ENCODE measurements at places on chromosomes 12 and 14.

DNA sequence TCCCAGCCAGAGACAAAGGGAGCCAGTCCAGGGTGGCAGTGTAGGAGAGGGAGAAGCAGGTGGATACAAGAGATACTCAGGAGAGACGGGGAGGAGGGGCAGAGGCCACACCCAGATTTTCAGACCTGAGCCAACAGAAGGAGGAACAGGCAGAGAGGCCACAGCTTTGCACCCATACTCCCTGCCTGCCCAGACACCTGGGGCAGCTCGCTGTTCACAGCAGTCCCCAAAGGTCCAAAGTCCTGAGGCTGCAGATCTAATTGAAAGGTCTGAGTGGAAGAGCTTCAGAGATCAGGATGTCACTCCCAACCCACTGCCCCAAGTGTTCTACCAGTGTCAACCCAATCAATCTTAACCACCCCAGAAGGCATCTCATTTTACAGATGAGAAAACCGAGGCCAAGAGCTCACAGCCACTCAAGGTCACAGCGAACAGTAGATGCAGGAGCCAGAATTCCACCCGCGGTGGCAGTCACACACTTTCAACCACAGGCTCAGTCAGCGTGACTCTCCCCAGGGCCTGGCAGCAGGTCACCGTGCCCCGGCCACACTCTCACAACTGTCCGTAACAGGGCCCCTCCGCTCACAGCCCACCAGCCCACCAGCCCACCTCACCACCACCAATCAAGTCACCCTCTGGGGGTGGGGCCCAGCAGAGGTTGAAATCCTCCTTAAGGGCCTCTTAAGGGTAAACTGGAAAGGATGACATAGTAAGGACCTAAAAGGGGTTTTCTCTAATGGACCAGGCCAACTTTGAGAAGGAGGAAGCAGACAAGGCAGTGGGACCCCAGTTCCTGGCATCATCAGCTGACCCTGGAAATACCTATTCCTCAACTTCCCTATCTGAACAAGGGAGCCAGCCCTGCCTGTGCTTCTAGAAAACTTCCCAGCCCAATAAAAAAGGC is 33.3 kb downstream of the ACTN1 start:
- DNase-seq = peak; percentile 53

DNA sequence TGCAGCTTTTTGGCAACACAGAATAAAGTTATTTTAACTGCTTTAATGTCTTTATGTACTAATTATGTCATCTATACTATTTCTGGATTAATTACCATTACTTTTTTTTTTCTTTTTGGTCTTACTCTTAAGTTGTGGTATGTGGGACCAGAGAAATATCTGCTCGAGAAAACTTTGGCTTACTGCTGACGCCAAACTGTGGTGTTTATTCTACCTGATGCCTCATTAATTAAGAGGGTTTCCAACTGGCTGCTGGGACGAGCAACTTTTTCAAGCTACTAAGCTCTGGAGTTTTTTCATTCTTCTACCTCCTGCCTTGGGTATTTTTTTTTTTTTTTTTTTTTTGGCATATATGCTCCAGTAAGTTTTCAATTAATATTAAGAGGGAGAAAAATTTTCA is 1257.5 kb downstream of the FSCB start:
- DNase-seq = no peak

- DNase-seq = no peak
Measured at GRCh38 chr12:86213012-86213411, 43.2 kb downstream of the MGAT4C start.

DNA sequence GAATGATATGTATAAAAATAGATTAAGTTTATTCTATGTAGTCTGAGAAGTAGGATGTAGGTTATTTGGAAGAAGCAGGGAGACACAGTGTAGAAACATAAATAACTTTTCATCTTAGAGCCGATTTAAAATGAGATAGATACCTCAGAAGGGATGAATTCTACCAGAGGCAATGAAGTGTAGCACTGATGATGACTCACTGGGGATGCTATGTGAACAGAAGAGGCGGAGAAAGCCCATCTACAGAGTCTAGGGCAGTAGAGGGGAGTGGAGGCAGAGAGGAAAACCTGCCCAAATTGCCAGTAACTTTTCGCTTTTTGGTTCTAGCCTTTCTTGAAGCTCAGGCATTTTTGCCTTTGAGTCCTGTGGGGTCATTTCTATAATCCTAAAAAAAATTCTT is 451.8 kb downstream of the ATP23 start:
- DNase-seq = no peak

GRCh38 chr14:62645649-62646048 is 399.6 kb downstream of the KCNH5 start:
- no peak for DNase-seq

DNA sequence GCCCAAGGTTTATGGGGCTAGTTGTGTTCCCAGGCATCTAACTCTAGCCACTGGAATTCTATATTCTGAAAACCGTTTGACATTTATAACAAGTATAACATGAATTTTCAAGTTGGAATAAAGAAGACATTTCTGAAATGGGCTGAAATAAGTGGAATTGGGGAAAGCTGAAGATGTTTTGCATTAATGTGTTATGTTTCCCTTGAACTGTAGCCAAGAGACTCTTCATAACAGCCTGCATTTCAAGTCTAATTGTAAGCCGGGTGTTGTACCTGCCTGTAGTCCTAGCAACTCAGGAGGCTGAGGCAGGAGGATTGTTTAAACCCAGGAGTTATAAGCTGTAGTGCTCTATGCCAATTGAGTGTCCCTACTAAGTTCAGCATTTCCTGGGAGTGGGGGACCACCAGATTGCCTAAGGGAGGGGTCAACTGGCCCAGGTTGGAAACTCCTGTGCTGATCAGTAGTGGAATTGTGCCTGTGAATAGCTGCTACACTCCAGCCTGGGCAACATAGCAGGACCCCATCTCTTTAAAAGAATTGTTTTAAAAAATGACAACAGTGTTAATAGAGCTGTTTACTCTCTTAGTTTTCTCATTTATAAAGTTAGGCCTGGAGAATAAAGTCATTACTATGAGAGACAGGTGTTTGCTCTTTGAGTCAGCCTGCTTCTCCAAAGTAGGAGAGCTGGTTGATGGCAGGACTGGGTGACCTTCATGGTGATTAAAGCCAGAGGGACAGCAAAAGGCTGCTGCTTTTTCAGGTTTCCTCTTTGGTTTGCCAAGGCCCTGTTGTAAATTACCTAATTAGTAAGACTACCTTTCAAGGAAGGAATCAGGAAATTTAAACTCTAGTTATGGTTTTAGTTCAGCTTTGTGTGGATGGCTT is 483.6 kb upstream of the RGS6 start:
- DNase-seq = no peak

DNA sequence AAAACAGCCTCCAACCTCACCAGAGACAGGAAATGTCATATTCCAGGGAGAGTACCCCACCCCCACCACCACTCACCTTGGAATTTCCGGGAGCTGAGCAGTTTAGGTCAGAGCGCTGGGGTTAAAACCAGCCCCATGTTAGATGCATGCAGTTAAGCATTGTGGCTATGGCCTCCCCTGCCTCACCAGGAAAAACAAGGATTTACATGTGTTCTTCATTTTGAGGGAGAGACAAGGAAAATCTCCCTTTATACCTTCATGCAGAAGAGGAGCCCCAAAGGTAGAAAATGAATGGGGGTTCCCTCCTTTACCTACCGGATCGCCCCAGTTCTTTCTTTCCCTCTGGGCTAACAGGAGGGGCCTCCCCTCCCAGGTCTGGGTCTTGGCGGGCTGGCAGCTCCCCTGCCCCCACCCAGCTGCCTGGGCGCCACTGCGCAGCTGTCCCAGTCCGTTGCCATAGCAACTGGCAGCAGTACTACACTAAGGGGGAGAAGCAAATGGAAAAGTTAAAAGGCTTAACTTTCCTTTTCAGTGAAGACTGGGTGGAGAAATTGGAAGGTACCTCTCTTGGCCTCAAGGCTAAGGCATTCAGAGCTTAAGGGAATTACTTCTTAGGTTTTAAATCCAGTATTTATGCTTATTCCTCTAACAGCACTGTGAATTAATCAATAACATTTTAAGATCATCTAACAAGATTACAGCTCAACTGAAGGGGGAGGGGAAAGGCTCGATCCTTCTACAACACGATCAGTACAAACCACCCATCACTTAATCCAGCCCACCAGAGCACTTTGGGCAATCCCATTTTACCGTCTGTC is 20.5 kb downstream of the CBX5 start:
- DNase-seq = no peak

DNA sequence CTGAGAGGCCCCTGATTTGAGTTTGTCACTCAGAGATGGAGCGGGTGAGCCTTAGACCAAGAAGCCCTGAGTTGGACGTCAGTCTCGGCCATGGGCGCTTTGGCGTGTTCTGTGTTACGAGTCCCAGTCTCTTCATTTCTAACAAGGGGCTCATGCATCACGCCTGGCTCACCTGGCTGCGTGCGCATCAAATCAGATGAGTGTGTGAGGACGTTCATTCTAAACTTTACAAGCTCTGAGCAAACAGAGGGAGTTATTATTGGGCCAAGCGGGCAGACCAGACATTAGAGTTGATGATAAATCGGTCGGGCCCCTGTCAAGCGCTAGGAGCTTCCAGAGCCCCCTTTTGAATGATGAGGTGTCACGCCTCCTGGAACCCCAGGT is 117.2 kb downstream of the CALM1 start:
- no peak for DNase-seq

DNA sequence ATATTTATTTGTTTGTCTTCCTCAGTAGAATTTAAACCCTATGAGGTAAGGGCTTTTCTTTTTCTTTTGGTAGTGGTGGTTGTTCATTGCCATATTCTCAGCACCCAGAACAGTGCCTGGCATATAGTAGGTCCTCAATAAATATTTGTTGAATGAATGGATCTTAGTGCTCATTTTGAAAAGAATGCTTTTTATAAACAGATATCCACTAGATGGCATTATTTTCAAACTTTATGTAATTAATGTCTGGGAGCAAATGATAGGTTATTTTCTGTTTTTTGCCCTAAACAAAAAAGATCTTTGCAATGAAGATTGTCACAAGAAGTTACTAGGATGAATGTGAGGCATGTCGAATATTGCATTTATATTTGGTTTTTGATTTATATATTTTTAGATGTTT is 64.1 kb downstream of the RAD51B start:
- DNase-seq = no peak

DNA sequence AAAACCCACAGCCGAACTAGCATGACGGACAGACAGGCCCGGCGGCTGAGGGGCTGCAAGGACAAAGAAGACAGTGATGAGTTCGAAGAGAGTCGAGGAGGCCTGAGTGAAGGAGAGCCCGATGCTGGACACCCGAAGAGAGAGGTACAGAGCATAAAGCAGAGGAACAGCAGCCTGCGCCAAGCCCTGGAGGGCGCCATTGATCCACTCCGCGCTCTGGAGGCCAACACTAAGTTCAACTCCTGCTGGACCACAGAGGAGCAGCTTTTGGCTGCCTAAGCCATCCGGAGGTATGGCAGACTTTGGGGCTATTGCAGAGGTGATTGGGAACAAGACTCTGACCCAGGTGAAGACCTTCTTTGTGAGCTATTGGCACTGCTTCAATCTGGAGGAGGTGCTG is 7.8 kb upstream of the PLXNC1 start:
- DNase-seq = no peak

- no peak for DNase-seq
Measured at GRCh38 chr14:92926931-92927330, 4.0 kb downstream of the CHGA start.

DNA sequence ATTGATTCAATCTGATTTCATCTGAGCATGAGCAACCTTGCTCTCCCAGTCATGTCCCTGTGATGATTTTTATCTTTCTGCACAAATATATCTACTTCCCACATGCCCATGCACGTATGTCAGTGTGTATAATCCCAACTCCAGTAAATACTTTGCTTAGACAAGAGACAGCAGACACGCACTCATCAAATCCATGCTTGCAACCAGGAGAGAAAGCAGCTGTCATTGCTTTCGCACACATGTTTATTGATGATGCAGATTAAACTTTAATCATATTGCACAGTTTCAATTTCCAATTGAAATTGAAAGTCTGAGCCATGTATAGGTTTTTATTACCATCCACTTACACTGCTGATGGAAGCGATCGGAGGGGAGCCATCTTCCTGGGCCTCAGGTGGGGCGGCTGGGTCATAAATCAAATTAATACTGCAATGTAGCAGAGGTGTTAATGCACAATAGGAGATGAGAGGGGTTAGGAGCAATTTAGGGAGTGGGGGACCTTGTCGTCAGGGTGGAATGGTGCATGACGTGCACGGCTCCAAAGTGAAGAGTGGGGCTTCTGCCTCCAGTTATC is 68.6 kb upstream of the SRRM4 start:
- no peak for DNase-seq

GRCh38 chr14:64944861-64945260 is 2.3 kb upstream of the GPX2 start:
- no peak for DNase-seq

DNA sequence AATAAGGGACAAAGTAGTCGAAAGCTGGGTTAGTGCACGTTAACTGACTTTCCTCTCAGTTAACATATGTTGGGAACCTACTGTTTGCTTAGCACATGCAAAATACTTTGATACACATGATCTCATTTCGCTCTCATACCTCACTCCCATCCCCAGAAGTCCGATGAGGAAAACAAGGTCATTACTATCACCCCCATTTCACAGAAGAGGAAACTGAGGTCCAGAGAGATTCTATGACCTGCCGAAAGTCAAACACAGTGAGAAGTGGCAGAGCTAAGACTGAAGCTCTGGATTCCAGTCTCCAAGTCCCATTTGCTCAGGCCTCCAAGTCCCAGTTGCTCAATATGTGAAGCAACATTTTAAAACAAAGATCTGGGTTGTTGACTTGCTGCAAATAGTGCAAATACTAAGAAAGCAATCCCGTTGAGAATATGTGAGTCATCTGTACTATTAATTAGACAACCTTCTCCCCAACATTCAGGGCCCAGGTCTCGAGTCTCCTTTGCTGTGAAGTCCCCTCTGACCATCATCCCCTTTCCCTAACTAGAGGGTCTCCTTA is 170.6 kb upstream of the PWP1 start:
- peak; percentile 29 for DNase-seq

DNA sequence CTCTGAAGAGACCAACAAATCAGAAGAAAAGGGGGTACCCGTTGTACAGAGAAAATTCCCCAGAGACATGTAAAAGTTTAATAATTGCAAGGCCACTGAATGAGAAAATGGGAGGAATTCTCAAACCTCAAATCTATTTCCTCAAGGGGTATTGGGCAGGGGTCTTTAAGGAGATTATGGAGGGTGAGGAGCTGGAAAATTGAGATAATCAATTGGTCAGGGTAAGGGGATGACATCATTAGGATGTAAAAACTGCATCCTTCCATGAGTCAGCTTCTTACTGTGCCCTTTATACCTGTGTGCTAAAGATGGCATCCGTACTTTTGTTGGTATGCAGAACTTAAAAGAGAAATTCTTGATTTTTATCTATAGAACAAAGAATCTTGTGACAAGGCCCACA is 641.5 kb downstream of the LRFN5 start:
- no peak for DNase-seq

- no peak for DNase-seq
Measured at GRCh38 chr14:87457720-87458119, 535.3 kb downstream of the GALC start.

- peak; percentile 21 for DNase-seq
Measured at GRCh38 chr14:70567791-70568190, 32.7 kb downstream of the MED6 start.

DNA sequence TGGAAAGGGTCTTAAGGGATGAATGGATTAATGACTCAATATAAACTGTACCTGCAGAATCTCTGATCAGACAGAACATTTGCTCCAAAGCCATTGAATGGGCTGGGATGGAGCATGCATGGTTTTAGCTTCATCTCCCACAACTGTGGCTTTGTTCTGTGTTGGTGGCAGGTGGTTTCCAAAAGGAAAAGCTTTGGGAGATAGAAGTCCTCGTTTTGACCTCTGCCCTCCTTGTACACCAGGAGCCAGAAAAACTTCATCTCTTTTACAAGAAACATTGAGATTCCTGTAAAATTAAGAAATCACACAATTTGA is 39.5 kb downstream of the GPR65 start:
- peak; percentile 11 for DNase-seq

- DNase-seq = no peak
Measured at GRCh38 chr14:105793836-105794235, 267.5 kb downstream of the TMEM121 start.
